PC-3 (cell line): ENCODE measurements at places on chromosomes 7 and 10. TPM values are rescaled to one million over a fixed set of nuclear protein-coding genes. Genes with fewer than 3 reads are reported as not detected.

The RELN gene
- total RNA-seq, result 8.0 and 15.8 TPM in 2 replicates

GRCh38 chr7:115145512-115145911 is 223.6 kb downstream of the MDFIC start:
- no peaks in the 10 kb centered on the region for H3K27me3 ChIP-seq
- H3K4me3 ChIP-seq, result peak overlapping the region; percentile 51
- H3K27ac ChIP-seq, result peak overlapping the region; percentile 82
- no peaks in the 10 kb centered on the region for H3K36me3 ChIP-seq
- DNase-seq, result peak; percentile 68

DNA sequence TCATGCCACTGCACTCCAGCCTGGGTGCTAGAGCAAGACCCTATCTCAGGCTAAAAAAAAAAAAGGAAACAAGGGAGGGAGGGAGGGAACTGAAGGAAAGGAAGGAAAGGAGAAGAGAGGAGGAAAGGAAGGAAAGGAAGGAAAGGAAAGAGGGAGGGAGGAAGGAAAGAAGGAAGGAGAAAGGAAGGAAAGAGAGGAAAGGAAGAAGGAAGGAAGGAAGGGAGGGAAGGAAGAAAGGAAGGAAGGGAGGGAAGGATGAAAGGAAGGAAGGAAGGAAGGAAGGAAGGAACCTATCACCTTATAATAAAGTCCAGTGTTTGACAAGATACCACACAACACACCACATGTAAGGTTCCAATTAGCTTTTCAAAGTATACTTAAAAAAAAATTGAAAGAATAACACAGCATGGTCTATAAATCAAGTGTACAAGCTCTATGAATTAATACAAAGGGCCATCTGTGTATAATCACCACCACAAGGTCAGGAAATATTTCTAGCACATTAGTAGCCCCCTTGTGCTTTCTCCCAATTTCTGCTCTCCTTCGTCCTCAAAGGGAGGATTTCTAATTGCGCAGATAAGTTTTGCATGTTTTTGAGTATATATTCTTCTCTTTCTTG is 26.4 kb downstream of the RNF216 start:
- DNase-seq, result no peak
- no peaks in the 10 kb centered on the region for H3K4me1 ChIP-seq

DNA sequence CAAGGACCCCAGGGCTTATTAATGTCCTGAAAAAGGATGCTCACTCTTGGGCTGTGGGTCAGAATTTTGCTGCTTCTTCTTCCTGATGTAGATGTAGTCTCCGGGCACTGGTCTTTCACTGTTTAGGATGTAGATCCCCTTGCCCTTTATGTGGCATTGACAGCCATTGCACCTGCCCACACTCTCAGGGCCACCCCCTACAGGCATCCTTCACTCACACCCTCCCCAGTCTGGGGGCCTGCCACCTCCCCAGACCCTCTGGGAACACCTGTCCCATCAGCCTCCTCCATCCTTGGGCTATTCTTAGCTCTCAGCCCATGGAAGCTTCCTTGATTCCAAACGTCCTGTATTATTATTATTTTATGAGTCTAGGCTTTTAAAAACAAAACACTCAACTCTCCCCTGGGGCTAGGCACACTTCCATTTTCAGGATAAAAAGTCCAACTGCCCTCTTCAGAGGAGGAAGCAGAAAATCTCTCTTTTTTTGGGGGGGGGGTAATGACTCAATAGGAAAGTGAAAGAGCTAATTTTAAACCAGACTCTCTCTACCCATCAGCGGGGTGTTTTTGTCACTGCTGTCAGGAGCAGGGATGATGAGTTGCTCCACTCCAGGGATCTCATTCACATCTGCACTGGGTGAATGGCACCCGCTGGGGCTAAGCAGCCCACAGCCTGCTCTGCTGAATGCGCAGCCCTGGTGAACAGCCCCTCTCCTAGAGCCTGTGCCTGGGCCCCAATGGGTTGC is 11.5 kb upstream of the KLRG2 start:
- no peaks in the 10 kb centered on the region for H3K36me3 ChIP-seq
- no peak for DNase-seq
- no peaks in the 10 kb centered on the region for H3K4me1 ChIP-seq
- H3K4me3 ChIP-seq, result no peak overlapping the region

The SLC18A2 gene
- total RNA-seq, result not detected in 2 replicates

DNA sequence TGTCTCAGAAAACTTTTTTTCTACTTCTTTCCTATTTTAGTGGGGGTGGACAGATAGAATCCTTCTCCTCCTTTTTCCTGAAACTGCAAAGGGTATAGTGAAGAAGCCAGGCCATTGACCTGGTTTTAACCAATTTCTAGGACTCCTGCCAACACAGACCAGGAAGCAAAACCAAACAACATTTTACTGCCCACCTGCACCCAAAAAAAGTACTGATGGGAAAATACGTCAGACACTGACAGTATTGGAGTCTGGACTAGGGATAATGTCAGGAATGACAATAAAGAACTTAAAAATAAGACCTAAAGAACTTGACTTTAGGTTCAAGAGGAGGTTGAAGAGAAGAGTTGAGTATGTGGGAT is 5.0 kb upstream of the STEAP4 start:
- no peaks in the 10 kb centered on the region for H3K27me3 ChIP-seq
- H3K4me1 ChIP-seq, result peaks cover 27% of the 10 kb centered on the region
- no peak for DNase-seq

DNA sequence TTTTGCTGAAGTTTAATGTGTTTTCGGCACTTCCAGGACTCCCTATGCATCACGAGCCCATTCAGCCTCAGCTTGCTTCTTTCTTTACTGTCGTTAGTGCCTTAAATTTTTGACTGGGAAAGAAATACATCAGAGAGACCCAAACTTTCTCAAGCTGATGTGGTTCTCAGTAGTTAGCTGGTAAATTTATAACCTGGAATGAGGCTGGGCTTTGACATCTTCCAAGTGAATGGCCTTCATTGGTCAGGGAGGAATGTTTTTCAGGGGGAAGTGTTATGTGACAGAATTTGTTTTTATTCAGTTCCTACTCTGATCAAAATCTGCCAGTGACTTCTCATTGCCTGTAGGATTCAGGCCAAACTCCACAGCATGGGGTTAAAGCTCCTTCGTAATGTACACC is 296.9 kb downstream of the SORCS3 start:
- no peaks in the 10 kb centered on the region for H3K36me3 ChIP-seq
- DNase-seq, result no peak
- H3K27me3 ChIP-seq, result no peaks in the 10 kb centered on the region
- H3K4me1 ChIP-seq, result no peaks in the 10 kb centered on the region
- H3K4me3 ChIP-seq, result no peak overlapping the region

The TRUB1 gene
- total RNA-seq, result 21.7 and 28.0 TPM in 2 replicates

- no peak for DNase-seq
- no peaks in the 10 kb centered on the region for H3K36me3 ChIP-seq
- no peak overlapping the region for H3K27ac ChIP-seq
- H3K27me3 ChIP-seq, result no peaks in the 10 kb centered on the region
- no peaks in the 10 kb centered on the region; the same call in 1 of the 2 replicates for H3K4me1 ChIP-seq
Measured at GRCh38 chr10:19212590-19212989, 164.0 kb downstream of the MALRD1 start.

GRCh38 chr10:126160971-126161630 is 227.2 kb downstream of the ADAM12 start:
- no peaks in the 10 kb centered on the region for H3K36me3 ChIP-seq
- no peak overlapping the region for H3K4me3 ChIP-seq
- DNase-seq, result peak; percentile 22
- H3K4me1 ChIP-seq, result no peaks in the 10 kb centered on the region

GRCh38 chr10:113498997-113499396 is 53.9 kb upstream of the HABP2 start:
- peaks cover 14% of the 10 kb centered on the region; the same call in 1 of the 2 replicates for H3K4me1 ChIP-seq
- no peaks in the 10 kb centered on the region for H3K36me3 ChIP-seq

GRCh38 chr10:92886334-92886961 is 38.1 kb downstream of the EXOC6 start:
- H3K27ac ChIP-seq, result no peak overlapping the region
- no peaks in the 10 kb centered on the region for H3K27me3 ChIP-seq
- H3K36me3 ChIP-seq, result no peaks in the 10 kb centered on the region
- H3K4me1 ChIP-seq, result peaks cover 17% of the 10 kb centered on the region

DNA sequence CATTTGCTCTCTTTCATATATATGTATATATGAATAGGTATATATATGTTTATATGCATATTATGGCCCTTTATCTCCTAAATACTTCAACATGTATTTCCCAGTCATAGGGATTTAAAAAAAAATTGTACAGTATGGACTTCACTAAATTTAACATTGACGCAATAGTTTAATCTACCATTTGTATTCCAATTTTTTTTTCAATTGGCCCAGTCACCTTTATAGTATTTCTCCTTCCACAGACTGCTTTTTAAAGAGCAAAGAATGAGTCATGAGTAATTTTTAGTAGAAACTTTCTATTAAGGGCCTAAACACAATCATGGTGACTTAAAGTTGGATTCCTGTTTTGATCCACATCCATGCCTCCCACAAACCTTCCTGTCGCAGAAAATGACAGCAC is 20.5 kb downstream of the CCSER2 start:
- H3K4me3 ChIP-seq, result no peak overlapping the region
- peaks cover 7% of the 10 kb centered on the region; the same call in 1 of the 2 replicates for H3K4me1 ChIP-seq
- no peaks in the 10 kb centered on the region for H3K36me3 ChIP-seq
- DNase-seq, result peak; percentile 41

The CTAGE4 gene
- 1.4 and 1.6 TPM in 2 replicates for total RNA-seq

GRCh38 chr7:6160191-6160623 is 112.2 kb downstream of the CYTH3 start:
- H3K27me3 ChIP-seq, result no peaks in the 10 kb centered on the region
- no peak overlapping the region for H3K4me3 ChIP-seq
- no peaks in the 10 kb centered on the region for H3K4me1 ChIP-seq
- H3K27ac ChIP-seq, result no peak overlapping the region
- peak; percentile 42 for DNase-seq

- H3K27me3 ChIP-seq, result peaks cover 12% of the 10 kb centered on the region
- no peaks in the 10 kb centered on the region for H3K4me1 ChIP-seq
- DNase-seq, result no peak
- H3K36me3 ChIP-seq, result no peaks in the 10 kb centered on the region
- H3K4me3 ChIP-seq, result no peak overlapping the region
- H3K27ac ChIP-seq, result no peak overlapping the region
Measured at GRCh38 chr7:38928506-38928905, 19.5 kb upstream of the VPS41 start.

DNA sequence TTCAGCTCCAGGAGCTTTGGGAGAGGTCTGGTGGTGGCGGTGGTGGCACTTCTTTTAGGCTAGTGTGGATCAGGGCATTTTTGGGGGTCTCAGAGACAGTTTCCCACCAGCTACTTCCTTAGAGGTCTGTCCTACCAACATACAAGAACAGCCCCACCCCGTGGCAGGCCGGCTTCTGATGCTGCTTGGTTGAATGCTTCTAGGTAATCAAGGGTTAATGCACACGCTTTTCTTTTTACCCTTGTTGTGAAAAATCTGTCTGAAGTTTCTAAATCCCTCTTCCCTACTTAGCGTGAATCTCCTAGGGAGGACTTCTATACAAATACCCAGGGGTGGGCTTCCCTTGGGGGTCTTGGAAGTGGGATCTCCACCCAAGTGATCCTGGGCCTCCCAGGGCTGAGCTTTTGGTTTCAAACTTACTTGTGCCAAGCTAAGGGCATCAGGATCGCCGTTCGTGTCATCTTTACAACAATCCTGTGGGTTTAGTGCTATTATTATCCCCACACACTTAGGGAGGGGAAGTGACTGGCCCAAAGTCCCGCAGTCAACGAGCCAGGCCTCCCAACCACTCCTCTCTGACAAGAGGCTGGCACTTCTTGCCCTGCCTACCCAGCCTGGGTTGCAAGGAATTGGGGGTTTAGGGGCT is 1.7 kb downstream of the SH2B2 start:
- H3K4me1 ChIP-seq, result peaks cover 11% of the 10 kb centered on the region
- H3K27me3 ChIP-seq, result no peaks in the 10 kb centered on the region
- peak overlapping the region; percentile 72 for H3K4me3 ChIP-seq
- no peak overlapping the region for H3K27ac ChIP-seq

The NAT16 gene
- 0.26 TPM in 1 of 2 replicates, not detected in the other for total RNA-seq

GRCh38 chr7:63028376-63029206 is 970.1 kb upstream of the ZNF722 start:
- no peaks in the 10 kb centered on the region for H3K4me1 ChIP-seq
- DNase-seq, result no peak
- no peak overlapping the region for H3K4me3 ChIP-seq
- no peak overlapping the region for H3K27ac ChIP-seq
- no peaks in the 10 kb centered on the region for H3K36me3 ChIP-seq
- H3K27me3 ChIP-seq, result no peaks in the 10 kb centered on the region

DNA sequence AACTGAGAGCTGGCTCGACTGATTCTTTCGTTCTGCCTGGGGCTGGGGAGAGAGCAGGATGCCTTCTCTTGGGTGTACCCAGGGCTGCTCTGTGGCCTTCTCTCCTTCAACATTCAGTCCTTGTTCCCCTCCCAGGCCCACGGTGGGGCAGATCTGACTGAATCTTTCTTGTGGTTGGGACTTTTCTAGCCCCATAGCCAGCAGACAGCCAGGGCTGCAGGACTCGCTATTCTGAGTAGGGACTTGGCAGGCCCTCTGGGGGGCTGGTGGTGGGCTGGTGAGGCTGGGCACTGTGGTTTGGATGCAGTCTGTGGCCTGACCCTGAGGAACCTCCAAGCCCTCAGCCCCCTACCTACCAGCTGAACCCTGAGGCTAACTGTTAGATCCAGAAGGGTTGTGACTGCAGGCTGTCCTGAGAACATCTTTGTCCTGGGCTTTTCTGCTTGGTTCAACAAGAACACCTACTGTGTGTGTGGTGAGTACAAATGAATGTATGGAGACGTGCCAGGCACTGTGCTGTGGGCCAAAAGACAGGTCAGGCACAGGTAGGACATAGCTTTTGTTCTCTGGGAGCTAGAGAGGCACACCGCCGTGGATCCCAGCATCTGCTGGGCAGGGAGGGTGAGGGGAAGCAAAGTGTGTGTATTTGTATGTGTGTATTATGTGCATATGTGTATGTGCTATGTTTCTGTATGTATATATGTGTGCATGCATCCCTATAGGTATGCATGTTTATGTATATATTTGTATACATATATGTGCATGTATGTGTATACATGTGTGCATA is 2.1 kb upstream of the PALD1 start:
- DNase-seq, result no peak
- H3K27me3 ChIP-seq, result peaks cover 20% of the 10 kb centered on the region
- no peaks in the 10 kb centered on the region for H3K36me3 ChIP-seq
- H3K4me3 ChIP-seq, result no peak overlapping the region
- peaks cover 32% of the 10 kb centered on the region for H3K4me1 ChIP-seq

DNA sequence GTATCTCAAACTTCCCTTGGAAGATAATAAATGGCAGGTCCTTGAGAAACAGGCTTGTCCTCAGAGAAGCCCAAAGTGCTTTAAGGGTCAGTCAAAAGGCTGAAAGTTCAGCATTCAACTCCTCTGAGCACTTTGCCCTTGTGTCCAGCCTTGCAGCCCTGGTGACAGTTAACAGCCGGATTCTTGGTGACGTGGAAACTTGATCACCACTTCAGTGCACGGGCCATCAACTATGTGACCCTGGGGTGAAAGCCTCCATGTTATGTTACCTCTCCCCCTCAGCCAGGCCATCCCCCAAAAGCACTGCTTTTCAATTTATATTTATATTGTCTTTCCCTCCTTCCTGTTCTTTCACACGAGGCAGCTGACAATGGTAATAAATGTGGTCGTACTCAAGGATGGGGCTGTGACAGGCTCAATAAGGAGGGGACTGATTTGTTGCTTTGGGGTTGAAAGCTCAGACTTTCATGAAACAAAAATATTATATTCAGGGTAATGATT is 164.0 kb upstream of the NRP1 start:
- no peaks in the 10 kb centered on the region for H3K4me1 ChIP-seq
- H3K27me3 ChIP-seq, result no peaks in the 10 kb centered on the region
- H3K36me3 ChIP-seq, result no peaks in the 10 kb centered on the region
- no peak for DNase-seq
